ENCODE measurements at places on chromosomes 16 and 17. TPM values are rescaled to one million over a fixed set of nuclear protein-coding genes. Genes with fewer than 3 reads are reported as not detected.

Gene RNF43
- polyA plus RNA-seq: 0.58 TPM

Gene PLXDC1
- 2.8 TPM for polyA plus RNA-seq

Gene KRT28
- not detected for polyA plus RNA-seq

Gene FBXW10
- polyA plus RNA-seq: not detected

Gene TPSAB1
- not detected for polyA plus RNA-seq

Gene TBX6
- polyA plus RNA-seq: not detected

Gene CDYL2
- polyA plus RNA-seq: not detected

Gene QPRT
- 0.81 TPM for polyA plus RNA-seq

Gene CLDN9
- not detected for polyA plus RNA-seq

Gene FN3K
- 0.18 TPM for polyA plus RNA-seq

Gene KLHL36
- 28.0 TPM for polyA plus RNA-seq

Gene CRISPLD2
- polyA plus RNA-seq: 0.24 TPM

Data from immature natural killer cell (primary cell).